ENCODE measurements at places on chromosomes 3 and 15.

DNA sequence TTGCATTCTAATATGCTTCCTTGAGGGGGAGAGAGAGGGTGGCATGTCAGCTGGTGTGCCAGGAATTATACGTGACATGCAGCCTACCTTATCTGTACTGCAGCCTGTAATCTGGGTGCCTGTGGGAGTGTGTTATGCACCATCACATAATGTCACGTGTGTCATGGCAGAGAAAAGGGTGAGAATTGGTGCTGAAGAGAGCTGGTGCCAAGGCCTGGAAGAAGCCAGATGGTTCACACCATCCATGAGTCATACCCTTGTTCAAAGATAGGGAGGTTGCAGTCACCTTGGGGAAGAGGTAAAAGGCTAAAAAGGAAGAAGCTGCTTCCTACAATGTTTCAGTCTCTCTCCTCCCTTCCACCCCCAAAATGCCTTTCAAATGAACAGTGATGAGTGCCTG is 5.3 kb downstream of the BRPF1 start:
- DNase-seq, result no peak

DNA sequence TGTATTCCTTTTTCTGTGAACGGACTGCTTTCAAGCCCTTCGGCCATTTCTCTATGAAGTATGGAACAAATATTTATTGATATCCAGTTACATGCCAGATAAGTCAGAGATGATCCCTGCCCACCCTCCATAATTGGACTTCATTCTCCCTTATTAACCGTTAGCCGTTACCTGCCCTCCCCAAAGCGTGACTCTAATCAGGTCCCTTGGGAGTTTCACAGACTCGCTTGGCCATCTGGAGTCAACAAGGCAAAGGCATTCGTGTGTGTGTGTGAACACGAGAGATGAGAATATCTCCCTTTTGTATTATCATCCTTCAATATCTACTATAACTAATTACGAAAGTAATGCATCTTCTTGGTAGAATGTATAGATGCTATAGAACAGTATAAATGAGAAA is 314.5 kb downstream of the TLE3 start:
- DNase-seq, result no peak

GRCh38 chr3:143637133-143637532 is 211.1 kb downstream of the SLC9A9 start:
- DNase-seq, result no peak

DNA sequence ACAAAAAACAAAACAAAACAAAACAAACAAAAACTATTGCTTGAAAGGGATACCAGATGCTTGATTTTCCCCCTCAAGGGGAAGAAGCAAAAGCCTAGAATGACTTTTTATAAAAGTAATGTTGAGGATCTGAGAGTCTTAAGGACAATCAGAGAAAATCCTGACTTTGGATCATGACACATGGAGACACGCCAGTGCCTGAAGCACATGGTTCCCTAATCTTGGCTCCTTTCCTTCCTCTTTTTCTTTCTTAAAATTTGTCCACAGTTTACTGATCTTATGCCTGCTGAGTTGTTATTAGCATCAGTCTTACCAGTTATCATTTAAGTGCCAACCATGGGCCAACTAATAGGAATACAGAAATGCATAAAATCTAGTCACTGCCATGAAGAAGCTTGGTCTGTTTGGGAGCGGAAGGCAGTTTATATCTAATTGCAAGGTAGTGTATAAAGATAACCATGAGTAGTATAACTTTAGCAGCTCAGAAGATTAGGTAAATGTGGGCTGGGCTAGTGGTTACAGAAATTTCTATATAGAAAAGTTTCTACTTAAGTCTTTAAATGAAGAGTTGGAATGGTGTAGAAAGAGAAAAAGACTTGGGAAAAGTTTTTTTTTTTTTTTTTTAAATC is 6.9 kb downstream of the GLCE start:
- DNase-seq, result no peak

GRCh38 chr15:65066635-65067316 is 1.0 kb downstream of the RASL12 start:
- no peak for DNase-seq

DNA sequence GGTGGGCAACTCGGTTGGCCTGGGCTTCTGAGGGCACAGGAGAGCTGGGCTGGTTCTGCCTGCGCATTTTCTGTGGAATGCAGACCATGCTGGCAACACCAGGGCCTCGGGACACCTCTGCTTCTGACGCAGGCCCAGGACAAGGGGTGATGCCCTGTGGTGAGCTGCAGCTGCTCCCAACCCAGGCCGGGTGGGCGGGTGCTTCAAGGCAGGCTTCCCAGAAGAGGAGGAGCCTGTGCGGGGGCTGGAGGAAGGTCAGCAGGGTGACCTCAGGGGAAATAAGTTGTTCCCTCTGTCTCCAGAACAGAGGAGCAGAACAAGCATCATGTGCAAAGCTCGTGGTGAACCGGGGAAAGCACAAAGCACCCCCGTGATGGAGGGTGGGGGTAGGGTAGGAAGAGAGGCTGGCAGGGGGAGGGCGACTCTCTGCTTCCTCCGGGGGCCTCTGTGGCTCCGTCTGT is 11.0 kb upstream of the PLXNA1 start:
- DNase-seq, result no peak

- DNase-seq, result no peak
Measured at GRCh38 chr15:80461356-80462095, 57.3 kb downstream of the ARNT2 start.
